ENCODE measurements at places on chromosomes 2 and 18.

GRCh38 chr2:237324837-237325236 lies 89.1 kb downstream of the COL6A3 start:
- no peak for DNase-seq

DNA sequence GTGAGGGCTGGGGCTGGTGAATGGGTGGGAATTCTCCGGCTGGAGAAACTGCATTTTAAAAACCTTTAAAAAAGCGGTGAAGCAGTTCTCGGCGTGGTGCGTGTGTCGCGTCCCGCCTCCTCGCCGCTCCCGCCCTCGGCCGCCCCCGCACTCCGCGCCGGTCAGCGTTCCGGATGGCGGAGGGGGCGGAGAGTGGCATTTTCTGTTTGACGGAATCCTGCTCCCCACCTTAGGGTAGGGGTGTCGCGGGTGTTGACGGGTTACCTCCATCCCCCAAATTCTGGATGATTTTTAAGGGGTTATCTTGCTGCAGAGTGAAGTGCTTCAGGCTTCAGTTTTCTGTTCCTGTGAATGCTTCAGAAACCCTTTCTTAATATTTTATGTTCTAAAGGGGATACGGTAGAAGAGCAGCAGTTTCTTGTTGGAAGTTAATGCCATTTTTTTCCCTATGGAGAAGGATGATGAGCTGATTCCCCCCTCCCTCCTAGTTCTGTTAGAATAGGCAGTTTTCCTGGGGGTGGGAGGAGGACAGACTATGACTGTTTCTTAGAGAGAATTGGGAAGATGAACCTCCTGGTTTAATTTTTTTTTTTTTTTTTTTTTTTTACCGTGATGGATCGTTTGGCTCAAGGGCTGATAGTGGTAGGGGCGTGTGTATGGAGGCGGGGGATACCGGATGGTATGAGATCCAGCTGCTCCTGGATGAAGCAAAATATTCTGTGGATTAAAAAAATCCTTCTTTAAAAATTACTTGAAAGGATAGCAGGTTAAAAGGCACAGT lies 756 bp downstream of the ABI2 start:
- no peak for DNase-seq

- DNase-seq, result no peak
Observed at GRCh38 chr2:238598802-238599530, 172.2 kb downstream of the ASB1 start.

DNA sequence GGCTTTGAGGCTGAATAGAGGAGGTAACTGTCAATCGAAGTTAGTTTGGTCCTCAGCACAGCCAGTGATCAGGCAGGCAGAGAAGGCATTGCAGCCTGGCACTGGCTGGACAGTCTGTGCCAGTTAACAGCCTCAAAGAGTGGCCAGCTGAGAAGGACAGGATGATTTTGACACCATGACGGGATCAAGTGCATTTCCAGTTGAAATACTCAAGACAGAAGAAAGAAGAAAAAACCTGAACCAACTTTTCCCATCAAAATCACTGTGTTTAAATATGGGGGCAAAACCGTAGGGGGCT lies 96.7 kb upstream of the ZCCHC2 start:
- peak; percentile 22 for DNase-seq

GRCh38 chr2:178324077-178324476 lies 126.9 kb downstream of the PRKRA start:
- no peak for DNase-seq

DNA sequence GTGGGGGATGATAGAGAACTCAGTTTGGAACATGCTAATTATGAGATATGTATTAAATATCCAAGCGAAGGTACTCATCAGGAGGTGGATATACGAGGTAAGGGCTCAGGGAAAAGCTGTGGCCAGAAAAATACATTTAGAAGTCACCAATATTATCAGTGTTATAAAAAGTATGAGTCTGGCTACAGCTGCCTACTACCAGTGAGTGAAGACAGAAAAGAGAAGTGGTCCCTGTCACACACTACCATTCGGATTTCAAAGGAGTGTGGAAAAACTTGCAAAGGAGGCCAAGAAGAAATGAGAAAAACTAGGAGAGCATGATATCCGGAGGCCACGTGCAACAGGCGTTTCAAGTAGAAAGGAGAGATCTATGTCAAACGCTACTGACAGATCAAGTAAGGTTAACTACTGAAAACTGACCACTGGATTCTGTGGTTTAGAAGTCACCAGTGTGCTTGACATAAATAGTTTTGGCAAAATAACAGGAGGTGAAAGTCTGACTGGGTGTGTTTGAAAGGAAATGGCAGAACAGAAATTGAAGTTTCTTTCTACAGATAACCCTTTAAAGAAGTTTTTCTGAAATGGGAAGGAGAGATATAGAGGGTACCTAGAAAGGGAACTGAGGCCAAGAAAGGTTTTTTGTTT lies 118.7 kb upstream of the DNMT3A start:
- no peak for DNase-seq

- DNase-seq, result no peak
Observed at GRCh38 chr2:184877909-184878308, 279.6 kb downstream of the ZNF804A start.

Data from coronary artery (tissue), 2 donors.